ENCODE measurements at places on chromosomes 5 and 9. TPM values are rescaled to one million over a fixed set of nuclear protein-coding genes. Genes with fewer than 3 reads are reported as not detected.

UBTD2 gene
- 6.1 TPM for total RNA-seq

TEK gene
- total RNA-seq: not detected

MYORG gene
- 1.5 TPM for total RNA-seq

FBLL1 gene
- not detected for total RNA-seq

CLIC3 gene
- 13.5 TPM for total RNA-seq

DMRTA1 gene
- not detected for total RNA-seq

SLC4A9 gene
- total RNA-seq: not detected

BHMT gene
- not detected for total RNA-seq

MACROH2A1 gene
- total RNA-seq: 99.5 TPM

LURAP1L gene
- not detected for total RNA-seq

FBP1 gene
- 5.2 TPM for total RNA-seq
